ENCODE measurements at places on chromosomes 5 and 9.
A peak's percentile ranks its signal among the peaks of the same experiment; 100 is the strongest.

DNA sequence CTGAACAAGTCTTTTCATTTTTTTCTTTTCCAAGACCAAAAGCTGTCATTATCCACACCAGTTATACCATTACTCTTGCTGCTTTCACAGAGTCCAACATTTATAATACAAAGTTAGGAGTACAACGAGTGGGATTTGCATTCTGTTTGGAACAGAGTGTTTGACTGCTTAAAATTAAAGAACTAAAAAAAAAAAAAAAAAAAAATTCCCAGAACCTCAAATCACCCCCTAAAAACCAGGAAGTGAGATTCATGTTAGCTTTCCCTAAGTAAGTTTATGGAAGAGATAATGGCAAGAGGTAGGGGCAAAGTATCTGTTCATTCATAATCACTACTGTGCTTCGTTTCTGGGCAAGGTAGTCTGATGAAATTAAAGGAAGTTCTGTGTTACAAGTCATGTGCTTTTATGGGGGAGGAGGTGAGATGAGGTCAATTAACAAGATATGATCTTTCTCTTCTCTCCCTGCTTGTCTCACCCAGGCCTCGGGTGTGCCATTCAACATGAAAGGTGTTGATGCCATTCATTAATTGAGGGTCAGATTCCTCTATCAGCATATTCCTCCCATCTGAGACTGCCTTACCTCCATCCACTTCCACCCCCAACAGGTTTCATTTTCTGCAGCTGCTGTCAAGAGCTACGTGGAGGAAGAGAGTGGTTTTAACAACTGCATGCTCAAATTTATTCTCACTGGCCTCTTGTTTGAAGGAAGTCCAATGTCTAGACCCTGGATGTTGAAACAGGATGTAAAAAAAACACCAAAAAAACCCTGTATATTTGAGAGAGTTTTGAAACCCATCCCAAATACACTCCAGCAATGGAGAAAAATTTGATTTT, 58.1 kb downstream of the MARCHF3 start:
- DNase-seq: no peak

GRCh38 chr9:21746550-21746949, 55.9 kb upstream of the MTAP start:
- DNase-seq: no peak

- peak; percentile 73 for DNase-seq
These were observed 16.5 kb downstream of the GRXCR2 start for GRCh38 chr5:145856285-145856818.

DNA sequence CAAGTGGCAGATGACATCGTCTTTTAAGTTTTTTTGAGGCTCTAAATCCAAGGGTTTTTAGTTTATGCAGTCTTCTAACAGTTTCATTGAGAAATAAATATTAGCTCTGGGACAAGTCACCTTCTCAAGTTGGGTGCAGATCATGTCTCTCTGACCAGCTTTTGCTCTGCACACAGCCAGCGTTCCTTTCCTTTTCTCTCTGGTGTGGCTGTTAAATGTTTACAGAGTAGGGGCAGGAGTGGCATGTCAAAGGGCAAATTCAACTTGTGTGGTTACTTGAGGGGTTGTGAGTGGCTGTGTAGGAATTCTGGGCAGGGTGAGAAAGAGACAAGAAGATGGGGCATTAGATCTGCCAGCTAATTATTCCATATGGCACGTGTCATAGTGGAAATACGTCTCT, 187.5 kb upstream of the HMHB1 start:
- DNase-seq: no peak

GRCh38 chr5:27266184-27266583, 227.8 kb upstream of the CDH9 start:
- no peak for DNase-seq

GRCh38 chr5:1793301-1793740, 6.3 kb downstream of the MRPL36 start:
- no peak for DNase-seq
